ENCODE measurements at places on chromosomes 12 and 14.

DNA sequence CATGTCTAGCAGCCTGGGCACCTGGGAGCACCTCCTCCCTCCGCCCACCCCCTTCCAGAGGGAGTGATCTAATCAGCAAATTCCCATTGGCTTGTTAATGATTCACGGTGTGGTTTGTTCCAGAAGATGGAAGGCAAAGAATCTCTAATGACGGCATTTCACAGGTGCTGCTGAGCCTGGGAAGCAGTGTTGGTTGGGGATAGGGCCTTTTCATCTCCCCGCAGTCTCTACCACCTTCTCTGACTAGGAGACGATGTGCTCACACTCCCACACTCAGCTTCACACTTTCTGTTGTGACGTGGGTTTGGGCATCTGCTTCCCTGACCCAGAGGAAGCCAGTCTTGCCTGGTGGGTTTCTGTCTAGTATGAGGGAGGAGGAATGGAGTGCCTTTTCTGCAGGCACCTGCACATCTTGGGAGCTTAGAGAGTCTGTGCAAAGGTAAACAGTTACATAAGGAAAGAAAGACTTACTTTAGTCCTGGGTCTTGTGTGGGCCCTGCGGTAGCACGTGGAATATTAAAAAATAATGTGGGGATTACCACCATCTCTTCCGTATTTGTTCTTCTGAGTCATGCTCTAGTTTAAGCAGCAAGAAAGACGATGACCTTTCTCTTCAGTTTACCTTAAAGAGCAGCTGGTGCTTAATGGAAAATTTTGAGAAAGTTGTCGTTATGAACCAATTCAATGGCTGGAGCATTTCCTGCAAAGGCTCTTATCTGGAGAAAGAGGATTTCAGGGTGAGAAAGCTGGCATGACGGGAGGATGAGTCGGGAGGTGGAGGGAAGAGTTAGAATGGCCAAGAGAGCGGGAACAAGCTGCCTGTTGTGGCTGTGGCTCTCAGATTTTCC lies 70.6 kb upstream of the ARHGAP5 start:
- no peak for DNase-seq

DNA sequence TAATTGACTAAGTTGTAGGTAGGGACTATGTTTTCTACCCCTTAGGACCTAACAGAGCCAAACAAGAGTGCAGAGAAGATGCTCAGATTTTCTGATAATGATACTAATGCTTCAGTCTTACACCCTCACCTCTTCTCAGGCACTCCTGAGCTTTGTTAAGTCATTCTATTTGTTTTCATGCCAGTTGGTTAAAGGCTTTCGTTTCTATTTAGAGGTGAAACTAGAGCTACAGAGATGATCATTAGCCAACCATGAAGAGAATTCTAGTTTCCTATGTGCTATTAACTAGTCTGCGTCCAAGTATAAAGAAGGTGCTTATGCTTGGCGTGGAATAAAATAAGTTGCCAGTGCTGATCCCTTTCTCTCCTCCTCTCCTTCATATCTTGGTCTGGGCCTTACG lies 34.6 kb upstream of the PYGL start:
- no peak for DNase-seq

DNA sequence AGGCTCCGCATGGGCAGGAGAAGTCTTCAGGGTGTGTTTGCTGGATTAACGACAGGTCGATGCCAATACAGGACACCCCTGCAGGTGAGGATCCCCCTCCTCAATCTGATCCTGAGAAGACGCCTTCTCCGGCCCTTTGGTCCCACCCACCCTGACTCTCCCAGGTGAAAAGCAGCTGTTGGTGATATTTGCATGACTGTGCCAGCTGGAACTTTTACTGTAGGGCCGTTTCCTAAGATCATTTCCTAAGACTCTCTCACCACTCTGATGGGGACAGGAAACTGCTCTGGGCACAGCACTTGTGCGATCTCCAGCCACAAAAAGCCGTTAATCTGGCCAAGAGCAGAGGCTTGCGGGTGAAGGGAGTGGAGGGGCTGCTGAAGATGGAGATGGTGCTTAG lies 16.8 kb upstream of the EIF5 start:
- no peak for DNase-seq

DNA sequence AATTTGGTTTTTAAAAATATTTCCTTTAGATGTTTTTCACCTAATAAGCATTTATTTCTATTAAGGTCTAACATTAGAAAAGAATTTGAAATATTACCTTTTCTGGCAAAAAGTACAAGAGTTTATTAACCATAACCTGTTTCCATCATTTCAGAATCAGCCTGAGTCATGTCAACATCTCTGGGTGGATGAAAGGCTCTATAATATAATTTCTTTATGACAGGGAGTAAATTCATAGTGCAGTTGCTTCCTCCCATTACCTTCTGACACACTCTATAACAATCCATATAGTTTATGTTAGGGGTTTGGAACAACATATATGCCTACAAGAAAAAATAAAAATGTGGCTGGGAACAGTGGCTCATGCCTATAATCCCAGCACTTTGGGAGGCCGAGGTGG lies 134.5 kb downstream of the SLC2A13 start:
- DNase-seq: no peak

DNA sequence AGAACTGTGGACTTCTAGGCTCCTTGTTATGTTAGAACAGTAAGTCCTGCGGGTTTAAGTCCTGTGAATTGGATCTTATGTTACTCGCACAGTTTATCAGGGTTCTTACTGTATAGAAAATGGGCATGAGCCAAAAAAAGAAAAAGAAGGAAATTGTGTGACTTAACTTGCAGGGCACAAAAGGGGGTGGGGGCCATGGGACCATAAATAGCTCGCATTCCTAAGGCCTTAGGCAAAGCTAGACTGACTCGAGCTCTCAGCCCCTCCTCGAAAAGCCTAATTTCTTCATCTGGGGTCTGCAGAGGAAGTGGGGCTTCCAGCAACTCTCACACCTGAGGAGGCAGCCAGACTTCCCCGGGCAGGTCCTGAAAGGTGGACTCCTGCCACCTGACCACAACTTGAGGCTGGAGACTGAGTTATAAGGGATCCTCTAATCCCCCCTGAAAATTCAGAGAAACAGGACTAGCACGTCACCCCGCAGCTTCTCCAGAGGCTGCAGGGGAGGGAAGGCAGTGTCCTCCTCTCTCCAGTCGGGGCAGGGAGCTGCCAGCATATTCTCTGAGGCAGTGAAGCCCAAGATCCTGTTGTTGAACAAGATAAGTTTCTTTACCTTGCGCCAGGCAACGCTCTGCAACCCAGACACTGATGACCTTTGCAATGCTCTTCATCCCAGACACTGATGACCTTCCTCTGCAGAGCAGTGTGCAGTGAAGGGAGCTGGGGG lies 280.5 kb downstream of the PCNX1 start:
- DNase-seq: no peak

- DNase-seq: peak; percentile 90
Observed at GRCh38 chr14:68952531-68953195, 26.4 kb downstream of the ACTN1 start.

GRCh38 chr14:105158794-105159193 lies 9.8 kb downstream of the JAG2 start:
- DNase-seq: no peak

DNA sequence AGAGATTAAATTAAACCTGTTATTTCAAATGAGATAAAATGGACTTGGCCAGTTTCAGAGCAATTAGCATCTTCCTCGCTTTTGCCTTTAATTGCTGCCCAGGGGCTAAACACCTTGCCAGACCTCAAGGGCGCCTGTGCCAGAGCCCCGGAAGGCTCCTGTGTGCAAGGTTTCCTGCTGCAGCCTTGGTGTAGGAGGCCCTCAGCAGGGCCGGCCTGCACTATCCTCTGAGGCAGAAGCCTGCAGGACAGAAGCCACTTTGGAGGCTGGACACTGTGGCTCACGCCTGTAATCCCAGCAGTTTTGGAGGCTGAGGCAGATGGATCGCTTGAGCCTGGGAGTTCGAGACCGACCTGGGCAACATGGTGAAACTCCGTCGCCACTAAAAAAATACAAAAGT lies 150.4 kb downstream of the CALM1 start:
- no peak for DNase-seq

- no peak for DNase-seq
Observed at GRCh38 chr12:130485291-130486145, 147.8 kb downstream of the PIWIL1 start.

GRCh38 chr12:12265571-12266388 lies 1.1 kb downstream of the LRP6 start:
- DNase-seq: no peak

- DNase-seq: no peak
Observed at GRCh38 chr14:50447461-50447860, 50.8 kb upstream of the CDKL1 start.

DNA sequence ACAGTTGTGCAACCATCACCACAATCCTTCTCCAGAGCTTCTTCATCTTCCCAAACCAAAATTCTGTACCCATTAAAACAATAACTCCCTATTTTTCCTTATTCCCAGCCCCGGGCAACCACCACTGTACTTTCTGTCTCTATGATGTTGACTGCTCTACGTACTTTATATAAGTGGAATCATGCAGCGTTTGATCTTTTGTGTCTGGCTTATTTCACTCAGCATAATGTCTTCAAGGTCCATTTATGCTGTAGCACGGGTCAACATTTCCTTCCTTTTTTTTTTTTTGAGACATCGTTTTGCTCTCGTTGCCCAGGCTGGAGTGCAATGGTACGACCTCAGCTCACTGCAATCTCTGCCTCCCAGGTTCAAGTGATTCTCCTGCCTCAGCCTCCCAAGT lies 162.7 kb upstream of the GSC start:
- DNase-seq: no peak

DNA sequence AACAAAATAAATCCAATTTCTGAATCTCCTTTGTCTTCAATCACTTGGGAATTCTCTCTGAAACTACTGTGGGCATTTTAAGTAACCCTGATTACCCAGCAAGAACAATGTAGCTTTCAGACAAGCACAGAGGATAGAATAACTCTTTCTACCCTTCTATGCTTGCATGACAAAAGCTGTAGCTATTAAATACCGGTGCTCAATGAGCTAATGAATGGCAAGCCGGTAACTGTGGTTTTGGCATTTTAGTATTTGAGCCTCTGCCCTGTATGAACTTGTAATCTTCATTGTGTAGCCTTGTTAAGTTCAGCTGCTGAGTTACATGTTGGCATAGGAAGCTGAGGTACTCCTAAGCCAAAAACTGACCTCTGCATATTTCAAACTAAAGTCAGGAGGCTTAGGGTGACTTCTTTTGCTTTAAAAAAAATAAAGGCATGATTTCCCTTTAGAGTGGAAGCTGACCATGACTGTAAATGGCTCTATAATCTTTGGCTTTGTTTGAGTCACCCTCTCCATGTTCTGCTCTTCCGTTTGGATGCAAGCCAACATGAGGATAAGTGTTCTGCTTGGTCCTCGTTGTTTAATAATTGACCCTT lies 171.0 kb upstream of the HIF1A start:
- DNase-seq: no peak

GRCh38 chr14:87131879-87132278 lies 861.1 kb downstream of the GALC start:
- no peak for DNase-seq

GRCh38 chr12:96150442-96150841 lies 43.7 kb upstream of the ELK3 start:
- no peak for DNase-seq

GRCh38 chr14:53213761-53214160 lies 60.6 kb upstream of the DDHD1 start:
- no peak for DNase-seq

- DNase-seq: no peak
Observed at GRCh38 chr14:54691525-54692283, 124.8 kb downstream of the SAMD4A start.

DNA sequence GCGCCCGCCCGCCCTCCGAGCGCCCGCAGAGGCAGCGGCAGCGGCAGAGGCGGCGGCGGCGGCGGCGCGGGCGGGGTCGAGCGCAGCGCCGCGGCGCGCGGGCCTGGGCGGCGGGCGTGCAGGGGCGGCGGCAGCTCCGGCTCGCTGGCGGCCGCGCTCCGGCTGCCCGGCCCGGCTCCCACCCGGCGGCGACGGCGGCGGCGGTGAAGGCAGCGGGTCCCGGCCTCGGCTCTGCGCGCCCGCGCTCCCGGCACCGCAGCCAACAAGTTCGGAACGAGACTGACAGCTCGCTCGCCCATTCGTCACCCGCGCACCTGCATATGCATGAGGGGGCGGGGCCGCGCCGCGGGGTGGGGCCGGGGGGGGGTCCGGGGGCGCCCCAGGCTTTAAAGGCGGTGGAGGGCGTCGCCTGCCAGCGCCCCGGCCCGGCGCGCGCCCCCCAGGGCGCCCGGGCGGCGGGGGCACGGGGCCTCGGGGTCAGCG lies at the start of gene JAG2:
Gene JAG2 (minus strand): TSS at position 281 of the 483 bp plus-strand sequence. CDS start 356 bp downstream, outside the sequence.
- no peak for DNase-seq

DNA sequence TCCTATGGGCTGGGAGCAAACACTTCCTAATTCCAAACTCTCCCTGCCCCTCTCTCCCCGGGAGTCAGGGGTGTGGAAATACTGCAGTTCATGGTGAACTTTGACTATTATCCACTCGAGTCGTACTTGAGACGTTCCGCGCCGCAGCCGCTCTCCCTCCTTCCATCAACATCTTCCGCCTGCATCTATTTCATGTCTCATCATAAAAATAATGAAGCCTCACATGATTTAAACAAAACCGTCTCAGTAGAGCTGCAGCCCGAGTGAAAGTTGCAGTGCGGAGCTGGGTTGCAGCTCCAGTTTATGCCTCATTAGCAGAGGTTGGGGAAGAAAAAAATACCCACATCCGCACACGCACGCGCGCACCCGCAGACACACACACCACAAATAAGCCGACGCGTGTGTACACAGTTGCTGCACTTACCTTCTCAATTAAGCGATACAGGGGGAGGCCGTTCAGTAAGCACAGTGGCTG lies 283 bp downstream of the LMO3 start:
- no peak for DNase-seq

DNA sequence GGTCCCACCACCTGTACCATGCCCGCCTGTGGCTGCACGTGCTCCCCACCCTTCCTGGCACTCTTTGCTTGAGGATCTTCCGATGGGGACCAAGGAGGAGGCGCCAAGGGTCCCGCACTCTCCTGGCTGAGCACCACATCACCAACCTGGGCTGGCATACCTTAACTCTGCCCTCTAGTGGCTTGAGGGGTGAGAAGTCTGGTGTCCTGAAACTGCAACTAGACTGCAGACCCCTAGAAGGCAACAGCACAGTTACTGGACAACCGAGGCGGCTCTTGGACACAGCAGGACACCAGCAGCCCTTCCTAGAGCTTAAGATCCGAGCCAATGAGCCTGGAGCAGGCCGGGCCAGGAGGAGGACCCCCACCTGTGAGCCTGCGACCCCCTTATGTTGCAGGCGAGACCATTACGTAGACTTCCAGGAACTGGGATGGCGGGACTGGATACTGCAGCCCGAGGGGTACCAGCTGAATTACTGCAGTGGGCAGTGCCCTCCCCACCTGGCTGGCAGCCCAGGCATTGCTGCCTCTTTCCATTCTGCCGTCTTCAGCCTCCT lies 1.1 kb downstream of the INHBE start:
- DNase-seq: no peak

- DNase-seq: no peak
Observed at GRCh38 chr12:88726806-88727720, 146.8 kb upstream of the KITLG start.

GRCh38 chr12:105569886-105570285 lies 239.4 kb downstream of the C12orf75 start:
- no peak for DNase-seq
